Natural killer cell (primary cell): ENCODE measurements at places on chromosomes 6 and 20.
A peak's percentile ranks its signal among the peaks of the same experiment; 100 is the strongest.

DNA sequence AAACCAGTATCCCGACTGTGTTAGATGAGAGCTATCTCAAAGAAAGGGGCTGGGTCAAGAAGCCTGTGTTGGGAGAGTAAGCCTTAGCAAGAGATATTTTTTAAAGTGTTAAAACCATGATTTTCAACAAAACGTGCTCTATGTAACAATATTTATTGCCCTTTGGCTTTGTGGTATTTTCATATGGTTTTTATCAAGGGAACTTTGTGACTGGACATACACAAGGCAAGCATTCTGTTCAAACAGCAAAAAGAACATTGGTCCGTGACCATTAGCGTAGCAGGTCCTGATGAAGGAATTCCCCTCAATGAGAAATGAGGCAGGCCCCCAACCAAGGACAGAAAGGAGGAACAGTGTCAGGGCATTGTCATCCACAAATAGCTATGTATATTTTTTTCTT, 222.6 kb downstream of the MYLK4 start:
- DNase-seq, result no peak

DNA sequence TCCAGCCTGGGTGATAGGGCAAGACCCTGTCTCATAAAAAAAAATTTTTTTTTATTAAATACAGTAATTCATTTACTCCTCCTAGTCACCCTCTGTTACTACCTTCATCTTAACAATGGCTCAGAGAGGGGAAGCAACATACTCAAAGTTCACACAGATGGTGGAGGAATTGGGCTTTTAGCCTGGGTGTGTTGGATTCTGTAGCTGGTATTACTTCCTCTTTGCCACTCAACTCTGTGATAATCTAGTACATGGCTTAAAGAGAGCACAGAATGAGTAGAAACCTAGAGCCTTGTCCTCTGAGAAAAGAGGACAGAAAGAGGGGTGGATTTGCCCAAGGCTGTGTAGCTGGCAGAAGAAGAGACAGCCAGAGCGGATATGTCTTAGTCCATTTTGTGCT, 96.6 kb downstream of the DLGAP4 start:
- no peak for DNase-seq

- DNase-seq, result no peak
These were observed 72.7 kb downstream of the LY86 start for GRCh38 chr6:6661191-6661590.

DNA sequence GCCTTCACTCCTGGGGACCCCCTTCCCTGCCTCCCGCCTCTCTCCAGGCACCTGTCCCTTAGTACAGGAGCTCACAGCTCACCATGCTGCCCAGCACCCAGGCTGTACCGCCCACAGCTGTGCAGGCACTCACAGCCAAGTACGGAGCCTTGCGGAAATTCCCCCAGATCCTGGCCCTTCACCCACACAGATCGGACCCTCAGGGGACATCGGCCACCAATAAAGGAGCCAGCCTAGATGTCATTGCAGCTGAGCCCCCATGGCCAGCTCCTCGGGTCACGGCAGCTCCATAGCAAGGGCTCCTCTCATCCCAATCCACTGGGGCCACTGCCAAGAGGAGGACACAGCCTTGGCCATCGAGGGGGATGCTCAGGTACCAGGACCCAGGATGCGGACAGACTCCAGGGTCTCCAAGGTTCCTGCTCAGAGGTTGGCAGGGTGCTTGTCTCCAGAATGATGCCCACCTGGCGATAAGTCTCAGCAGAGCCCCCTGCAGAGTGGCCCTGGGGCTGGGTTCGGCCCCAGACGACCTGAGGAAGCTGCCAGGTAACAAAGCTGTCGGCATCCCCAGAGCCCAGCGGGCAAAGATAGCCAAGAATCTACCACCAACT, 82.3 kb downstream of the YTHDF1 start:
- no peak for DNase-seq

DNA sequence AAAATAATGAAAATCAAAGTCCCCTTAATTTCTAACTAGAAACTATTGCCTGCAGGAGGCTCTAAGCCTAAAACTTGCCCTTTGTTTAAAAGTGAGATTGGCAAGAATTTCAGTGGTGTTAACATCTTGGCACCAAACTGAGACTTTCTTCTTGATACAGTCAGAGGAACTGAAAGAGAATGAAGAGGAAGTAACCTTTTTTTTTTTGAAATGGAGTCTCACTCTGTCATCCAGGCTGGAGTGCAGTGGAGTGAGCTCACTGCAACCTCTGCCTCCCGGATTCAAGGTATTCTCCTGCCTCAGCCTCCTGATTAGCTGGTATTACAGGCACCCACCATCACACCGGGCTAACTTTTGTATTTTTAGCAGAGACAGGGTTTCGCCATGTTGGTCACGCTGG, 3.6 kb downstream of the DOP1A start:
- DNase-seq, result no peak

DNA sequence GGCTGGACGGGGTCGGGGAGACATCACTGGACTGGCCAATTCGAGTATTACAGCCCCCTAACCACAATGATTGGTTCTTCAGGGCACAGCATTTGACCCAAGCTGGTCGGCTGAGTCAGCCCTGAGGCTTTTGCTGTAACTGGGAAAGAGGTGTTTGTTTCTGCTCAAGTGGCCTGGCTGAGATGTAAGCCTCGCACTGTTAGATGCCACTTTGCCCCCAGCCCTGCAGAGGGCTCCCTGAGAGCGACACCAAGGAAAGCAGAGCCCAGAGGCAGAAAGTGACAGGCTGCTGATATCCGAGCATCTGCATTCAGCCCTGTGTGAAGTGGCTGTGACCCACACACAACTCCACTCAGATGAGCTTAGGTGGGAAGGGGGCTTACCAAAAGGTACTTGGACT, 19.4 kb downstream of the ERGIC3 start:
- DNase-seq, result no peak

DNA sequence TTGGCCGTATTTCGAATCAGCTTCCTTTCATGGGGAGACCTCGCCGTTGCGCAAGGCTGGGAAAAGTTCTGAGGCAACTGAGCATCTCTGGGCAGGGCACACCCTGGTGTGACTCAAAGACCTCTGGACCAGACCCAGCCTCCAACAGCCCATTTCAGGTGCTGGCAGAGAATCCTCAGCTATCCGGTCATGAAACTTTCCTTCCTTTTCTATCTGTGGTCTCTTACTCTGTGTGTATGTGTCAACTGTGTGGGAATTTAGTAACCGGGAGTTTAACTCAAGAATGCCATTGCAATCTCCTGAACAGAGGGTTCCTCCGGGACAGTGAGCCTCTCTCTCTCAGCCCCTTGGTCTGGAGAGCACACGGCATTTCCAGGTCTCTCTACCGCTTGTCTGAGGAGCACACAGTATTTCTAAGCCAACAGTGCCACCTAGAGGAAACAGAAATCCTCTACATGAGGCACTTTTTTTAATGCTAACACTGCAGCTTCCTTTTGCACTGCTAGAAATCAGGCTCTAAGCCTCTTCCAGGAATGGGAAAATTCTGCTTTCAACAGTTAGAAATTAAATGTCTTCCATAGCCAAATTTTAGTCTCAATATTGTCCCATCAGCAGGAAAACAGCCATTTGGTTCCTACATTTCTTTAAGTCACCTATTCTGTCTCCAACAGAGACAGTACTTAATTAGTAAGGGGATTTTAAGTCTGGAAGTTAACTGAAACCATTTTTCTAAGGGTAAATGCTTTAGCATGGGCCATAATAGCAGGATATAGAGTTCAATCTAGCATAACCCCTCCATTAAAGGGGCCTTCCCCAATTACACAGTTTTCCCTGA, 32.7 kb downstream of the PLN start:
- no peak for DNase-seq

GRCh38 chr6:34143884-34144580, 1.9 kb downstream of the GRM4 start:
- peak; percentile 64 for DNase-seq

DNA sequence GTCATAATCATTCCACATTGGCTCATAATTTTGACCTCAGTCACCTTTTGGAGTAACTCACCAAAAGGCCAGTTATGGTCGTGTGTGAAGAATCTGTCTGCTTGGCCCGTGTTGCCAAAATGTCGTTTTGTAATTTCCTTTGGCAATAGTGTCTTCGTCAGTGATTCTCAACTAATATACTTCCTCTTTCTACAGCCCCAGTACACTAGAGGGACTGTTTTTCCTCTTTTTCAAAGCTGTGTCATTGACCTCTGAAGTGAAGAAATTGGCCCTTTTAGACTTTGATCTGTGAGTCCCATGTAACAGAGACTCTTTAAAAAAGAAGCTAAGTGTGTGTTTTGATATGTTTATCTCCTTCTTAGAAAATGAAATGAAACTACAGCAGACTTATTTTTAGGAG, 5.2 kb downstream of the FOXO3 start:
- no peak for DNase-seq

DNA sequence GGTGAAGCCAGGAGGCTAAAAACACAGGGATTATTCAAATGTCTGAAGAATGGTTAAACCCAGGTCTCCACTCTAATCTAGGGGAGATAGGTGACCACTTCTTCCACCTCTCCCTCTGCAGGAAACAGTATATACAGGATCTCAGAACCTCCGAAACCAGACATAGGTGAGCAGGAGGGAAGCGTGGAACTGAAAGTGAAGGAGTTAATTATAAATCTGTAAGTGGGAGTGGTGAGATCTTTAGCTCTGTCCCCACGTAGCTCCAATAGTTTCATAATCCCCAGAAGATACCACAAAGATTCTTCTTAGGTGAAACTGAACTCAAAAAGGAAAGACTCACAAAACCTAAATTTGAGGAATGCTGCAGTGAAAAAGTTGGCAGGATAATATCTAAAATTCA, 76.8 kb downstream of the THEMIS start:
- DNase-seq, result no peak

DNA sequence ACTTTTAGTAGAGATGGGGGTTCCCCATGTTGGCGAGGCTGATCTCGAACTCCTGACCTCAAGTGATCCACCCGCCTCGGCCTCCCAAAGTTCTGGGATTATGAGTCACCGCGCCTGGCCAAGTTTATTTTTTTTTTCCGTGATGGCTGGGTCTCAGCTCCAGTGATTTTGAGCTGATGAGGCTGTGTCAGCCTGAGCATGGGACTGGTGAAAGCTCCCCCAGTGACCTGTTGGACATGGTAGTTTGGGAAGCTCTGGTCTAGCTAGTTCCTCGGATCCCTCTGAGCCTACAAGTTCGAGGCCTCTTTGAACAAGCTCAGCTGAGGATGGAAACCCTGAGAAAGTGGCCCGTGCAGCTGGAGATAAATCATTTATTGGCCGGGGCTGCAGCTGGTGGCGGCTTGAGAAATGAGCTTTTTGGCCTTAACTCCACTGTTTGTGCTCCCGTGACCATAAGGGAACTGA, 126.8 kb downstream of the SNX5 start:
- no peak for DNase-seq

DNA sequence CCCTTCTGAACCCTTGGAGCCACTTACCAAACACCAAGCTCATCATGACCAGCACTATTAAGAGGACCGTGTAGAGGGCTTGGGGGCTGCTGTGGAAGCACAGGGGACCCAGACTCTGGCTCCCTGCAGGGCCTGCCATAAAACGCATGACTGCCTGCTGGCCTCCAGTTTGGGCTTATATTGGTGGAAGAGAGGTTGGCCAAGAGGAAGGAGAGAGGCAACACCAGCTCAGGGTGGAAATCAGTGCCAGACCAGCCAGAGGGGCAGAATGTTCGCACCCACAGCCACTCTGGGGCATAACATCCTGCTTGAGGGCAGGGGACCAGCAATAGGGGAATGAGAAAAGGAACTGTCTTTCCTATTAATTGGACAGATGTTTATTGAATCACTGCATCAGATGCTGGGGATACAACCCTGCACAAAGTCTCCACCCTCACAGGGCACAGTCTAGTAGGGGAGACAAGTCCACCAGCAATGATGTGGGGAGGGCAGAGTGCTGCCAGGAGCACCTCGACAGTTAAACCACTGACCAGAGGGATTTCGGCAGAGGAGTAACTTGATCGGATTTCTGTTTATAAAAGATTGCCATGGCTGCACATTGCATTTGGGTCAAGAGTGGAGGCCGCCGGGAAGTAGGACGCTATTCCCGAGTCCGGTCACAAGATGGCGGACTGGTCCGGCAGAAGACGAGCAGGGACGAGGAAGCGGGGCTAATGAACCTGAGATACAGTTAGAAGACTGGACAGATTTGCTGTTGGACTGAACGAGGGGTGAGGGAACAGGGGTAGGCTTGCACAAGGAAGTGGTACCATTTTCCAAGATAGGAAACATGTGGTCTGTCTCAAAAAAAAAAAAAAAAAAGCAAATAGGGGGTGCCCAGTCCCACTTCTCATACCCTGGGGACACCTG, at the start of gene LY6G5C:
LY6G5C (minus strand) TSS at position 842 of the 909 bp plus-strand sequence; CDS start at position 148, 694 bp downstream.
- peak; percentile 80 for DNase-seq

DNA sequence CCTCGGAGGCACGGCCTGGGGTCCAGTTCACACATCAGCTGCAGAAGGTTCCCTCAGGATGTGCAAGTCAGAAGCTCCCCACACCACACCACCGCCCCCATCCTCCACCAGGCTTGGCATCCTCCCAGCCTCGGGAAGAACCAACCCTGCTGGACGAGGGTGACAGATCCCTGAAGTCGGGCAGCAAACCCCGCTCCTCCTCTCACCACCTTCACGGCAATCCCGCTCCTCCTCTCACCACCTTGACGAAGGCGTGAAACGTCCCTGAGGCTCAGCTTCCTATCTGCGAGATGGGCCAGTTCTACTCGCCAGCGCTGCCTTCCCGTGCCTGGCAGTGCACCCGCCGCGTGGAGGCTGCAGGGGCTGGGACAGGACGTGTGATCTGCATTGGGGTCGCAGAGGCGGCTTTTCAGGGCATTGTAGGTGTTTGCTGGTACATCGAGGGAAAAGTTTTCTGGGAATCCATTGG, 327.0 kb downstream of the TAF4 start:
- DNase-seq, result no peak

DNA sequence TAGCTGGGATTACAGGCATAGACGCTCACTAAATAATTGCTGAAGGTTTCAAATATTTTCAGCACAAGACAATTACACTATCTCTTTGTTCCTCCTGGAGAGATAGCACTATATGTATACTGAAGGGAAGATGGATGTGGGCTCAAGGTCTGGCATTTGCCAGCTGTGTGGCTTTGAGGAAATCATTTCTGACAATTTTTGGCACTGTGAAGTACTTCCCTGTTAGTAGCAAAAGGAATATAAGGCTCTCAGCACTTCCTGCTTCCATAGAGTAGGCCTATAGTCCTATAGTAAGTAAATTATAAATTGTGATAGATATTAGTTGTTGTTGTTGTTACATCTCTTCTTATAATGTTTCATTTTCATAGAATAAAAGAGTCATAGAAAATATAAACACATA, 271.1 kb downstream of the SAMD5 start:
- DNase-seq, result no peak

DNA sequence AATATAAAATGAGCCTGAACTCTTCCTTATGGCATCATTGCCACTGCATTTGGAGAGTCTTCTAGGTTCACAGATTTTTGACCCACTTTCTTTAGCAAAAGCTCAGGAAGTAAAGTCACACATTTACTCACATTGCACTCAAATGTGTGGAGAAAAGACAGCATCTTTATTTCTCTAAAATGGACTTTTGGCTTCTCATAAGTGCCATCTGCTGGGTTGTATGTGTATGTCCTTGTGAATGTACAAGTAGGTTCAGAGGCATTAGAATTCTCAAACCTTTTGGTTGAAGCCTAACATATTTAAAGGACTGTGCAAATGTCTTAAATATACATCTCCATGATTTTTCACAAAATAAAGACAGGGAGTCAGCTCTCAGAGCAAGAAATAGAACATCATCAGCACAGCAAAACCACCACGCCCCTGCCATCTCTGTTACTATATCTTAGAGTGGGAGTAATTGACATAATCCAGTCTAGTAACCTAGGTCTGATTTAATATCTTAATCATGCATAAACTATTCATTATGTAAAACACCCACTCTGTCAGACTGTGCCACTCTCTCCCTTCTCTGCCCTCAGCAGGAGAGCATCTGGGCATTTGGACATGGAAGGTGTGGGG, 42.2 kb upstream of the SPTLC3 start:
- DNase-seq, result peak; percentile 6
